NB4 (cell line): ENCODE measurements at places on chromosomes 11 and 22.

- DNase-seq = no peak
These were observed at the start of gene SMIM45 for GRCh38 chr22:41951898-41952474. Gene SMIM45 (plus strand): TSS chr22:41952150.

DNA sequence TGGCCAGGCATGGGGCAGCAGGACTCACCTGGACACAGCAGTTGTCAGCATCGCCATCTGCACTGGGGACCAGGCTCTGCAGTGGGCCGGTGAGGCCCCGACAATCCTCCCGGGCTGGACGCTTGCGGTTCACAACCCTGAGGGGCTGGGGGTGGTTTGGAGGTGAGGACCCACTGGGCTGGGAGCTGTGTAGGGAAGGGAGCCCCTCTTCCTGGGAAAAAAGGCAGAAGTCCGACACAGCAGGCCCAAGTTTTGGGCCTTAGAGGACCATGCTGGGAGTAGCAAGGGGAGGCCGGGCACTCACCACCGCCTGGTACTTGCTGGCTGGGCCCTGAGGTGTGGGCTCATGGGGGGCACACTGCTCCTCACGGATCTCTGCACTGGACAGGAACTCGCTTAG, 39.8 kb upstream of the KCNJ11 start:
- DNase-seq = no peak

DNA sequence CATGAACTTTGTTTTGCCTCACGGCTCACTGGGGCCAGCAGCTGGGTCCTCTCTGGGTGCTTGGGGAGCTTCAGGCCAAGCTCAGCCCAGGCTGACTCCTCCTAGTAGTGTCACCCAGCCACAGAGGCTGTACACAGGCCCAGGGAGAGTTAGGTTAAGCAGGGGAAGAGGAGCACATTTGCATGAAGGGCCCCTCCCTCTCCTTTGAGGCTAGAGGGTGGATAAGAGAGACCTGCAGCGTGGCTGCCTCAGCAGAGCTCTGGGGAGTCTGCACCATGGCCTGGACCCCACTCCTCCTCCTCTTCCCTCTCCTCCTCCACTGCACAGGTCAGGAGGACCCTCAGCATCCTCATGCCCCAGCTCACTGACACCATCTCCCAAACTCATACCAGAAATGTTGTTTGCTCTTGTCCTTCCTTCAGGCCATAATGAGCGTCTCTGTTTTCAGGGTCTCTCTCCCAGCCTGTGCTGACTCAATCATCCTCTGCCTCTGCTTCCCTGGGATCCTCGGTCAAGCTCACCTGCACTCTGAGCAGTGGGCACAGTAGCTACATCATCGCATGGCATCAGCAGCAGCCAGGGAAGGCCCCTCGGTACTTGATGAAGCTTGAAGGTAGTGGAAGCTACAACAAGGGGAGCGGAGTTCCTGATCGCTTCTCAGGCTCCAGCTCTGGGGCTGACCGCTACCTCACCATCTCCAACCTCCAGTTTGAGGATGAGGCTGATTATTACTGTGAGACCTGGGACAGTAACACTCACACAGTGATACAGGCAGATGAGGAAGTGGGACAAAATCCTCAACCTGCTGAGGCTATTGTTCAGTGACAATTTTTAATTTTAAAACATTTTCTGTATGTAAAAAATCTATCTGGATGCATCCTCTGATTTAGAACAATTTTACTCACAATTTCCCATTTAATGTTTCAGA, 82.4 kb upstream of the VPREB1 start:
- no peak for DNase-seq

- DNase-seq = peak; percentile 47
These were observed 607.9 kb upstream of the B3GAT1 start for GRCh38 chr11:135019899-135020298.

- peak; percentile 72 for DNase-seq
These were observed 679 bp upstream of the SSH3 start for GRCh38 chr11:67302571-67303131.

DNA sequence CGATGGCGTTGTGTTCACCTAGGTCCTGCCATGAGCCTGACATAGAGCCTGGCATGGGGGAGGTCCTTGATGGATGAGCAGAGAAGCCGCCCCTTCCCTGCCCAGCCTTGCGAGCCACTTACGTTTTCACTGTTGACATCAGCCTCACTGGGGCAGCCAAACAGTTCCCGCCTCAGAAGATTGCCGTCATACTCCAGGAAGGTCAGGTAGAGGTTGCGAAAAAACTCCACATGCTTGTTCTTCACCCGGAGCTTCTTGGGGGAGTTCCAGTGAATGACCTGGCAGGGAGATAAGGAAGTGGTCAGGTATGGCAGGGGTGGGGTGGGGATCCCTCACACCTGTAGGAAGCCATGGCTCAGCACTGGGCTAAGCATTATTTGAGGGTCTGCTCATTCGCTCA, 279.3 kb upstream of the SYN3 start:
- no peak for DNase-seq

DNA sequence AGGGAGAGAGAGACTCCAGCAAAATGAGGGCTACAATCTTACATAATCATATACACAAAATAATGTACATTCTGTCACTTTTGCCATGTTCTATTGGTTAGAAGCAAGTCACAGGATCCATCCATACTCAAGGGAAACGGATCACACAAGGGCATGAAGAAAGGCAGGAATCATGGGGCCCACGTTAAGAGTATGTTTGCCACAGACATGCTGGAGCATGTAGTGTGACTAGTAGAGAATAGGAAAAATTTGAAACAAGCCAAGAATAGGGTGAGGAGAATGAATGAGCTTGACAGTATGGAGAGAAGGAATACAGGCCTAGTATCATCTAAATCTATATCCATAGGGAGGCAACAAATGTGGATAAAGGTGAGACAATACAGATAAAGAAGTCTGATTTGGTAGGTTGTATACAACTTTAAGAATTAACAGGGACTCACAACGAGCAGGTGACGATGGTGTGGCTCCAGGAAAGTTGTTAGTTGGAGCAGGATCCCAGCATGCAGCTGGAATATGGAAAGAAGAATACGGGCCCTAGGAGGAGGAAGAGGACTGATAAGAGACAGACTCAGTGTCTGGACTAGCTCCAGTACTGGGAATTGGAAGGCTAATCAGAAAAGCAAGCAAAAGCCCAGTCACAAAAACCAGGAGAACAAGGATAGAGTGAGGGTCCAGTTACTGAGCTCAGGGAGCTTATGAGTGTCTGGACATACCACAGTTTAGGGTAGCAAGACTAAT, 301.7 kb upstream of the PITPNB start:
- no peak for DNase-seq

- DNase-seq = peak; percentile 79
These were observed 54.0 kb upstream of the PRDM11 start for GRCh38 chr11:45092404-45092785.

DNA sequence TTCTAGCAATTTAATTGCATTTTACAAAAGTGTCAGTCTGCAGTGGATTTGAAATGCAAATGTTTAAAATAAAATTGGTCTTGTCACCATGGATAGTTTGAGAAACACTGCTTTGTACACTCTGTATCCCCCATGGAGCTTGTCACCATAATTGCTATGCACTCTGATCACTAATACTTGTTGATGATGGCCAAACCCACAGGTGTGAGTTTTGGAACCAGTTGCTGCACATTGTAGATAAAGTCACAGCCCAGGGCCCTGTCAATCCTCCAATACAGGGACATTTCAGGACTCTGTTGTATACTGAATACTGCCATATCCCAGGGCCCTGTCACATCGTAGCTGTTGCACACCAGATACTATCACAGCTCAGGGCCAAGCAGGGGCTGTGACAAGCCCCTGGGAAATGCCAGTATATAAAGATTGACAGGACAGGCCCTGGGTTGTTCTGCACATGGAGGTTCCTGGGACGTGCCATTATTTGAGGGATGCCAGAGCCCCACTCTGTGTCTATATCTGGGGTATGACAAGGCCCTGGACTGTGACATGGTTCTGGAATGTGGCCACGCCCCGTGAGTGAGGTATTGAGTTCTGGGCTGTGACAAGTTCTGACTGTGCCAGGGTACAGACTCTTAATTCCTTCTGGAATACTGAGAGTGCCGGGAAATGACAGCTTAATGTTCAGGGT, 27.9 kb upstream of the SMPD1 start:
- DNase-seq = no peak

GRCh38 chr11:110453684-110454354, 24.1 kb downstream of the FDX1 start:
- DNase-seq = no peak

DNA sequence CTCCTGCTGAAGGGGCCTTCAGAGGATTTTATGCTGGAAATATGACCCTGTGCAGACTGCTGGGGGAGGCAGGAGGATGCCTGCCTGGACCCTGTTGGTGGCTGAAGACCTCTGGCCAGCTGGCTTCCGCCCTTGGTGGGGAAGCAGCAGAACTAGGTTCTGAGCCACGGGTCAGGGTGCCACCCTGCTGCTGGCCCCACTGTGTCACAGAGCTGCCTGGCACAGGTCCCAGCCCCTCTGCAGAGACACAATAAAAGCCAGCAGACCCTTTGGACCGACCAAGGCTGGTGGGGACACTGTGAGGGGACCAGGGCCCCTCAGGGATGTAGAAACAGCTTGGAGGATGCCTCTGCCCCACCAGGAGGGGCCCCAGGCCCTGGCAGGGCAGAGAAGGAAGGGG, 6.9 kb upstream of the SREBF2 start:
- no peak for DNase-seq

GRCh38 chr11:44829838-44830237, 103.1 kb downstream of the TSPAN18 start:
- DNase-seq = peak; percentile 66

- no peak for DNase-seq
These were observed 40.2 kb downstream of the RRP8 start for GRCh38 chr11:6563121-6563619.

- DNase-seq = no peak
These were observed 451.2 kb downstream of the INSC start for GRCh38 chr11:15565880-15566279.

GRCh38 chr11:47403571-47403970, 4.8 kb upstream of the SLC39A13 start:
- DNase-seq = no peak

- DNase-seq = no peak
These were observed 708.1 kb downstream of the BRD1 start for GRCh38 chr22:49119551-49119952.

GRCh38 chr11:69290806-69291205, 3.1 kb upstream of the MYEOV start:
- DNase-seq = no peak

- DNase-seq = peak; percentile 81
These were observed 297.1 kb downstream of the ETS1 start for GRCh38 chr11:128290106-128290840.

DNA sequence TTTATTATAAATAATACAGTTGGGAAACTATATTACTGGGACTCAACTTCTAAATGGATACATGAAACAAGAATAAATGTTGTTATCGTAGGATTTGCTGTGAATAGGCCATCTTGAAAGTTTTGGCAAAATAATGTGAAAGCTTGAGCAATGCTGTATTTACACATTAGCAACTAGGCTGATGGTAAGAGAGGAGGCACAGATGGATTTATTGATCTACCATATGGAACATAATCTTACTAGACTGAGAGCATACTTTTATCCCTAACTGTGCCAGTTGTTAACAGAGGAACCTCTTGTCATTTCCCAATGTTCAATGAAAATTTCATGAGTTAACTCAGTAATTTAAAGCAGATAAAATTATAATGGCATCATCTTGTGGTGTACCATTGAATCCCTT, 22.8 kb downstream of the APIP start:
- DNase-seq = no peak

DNA sequence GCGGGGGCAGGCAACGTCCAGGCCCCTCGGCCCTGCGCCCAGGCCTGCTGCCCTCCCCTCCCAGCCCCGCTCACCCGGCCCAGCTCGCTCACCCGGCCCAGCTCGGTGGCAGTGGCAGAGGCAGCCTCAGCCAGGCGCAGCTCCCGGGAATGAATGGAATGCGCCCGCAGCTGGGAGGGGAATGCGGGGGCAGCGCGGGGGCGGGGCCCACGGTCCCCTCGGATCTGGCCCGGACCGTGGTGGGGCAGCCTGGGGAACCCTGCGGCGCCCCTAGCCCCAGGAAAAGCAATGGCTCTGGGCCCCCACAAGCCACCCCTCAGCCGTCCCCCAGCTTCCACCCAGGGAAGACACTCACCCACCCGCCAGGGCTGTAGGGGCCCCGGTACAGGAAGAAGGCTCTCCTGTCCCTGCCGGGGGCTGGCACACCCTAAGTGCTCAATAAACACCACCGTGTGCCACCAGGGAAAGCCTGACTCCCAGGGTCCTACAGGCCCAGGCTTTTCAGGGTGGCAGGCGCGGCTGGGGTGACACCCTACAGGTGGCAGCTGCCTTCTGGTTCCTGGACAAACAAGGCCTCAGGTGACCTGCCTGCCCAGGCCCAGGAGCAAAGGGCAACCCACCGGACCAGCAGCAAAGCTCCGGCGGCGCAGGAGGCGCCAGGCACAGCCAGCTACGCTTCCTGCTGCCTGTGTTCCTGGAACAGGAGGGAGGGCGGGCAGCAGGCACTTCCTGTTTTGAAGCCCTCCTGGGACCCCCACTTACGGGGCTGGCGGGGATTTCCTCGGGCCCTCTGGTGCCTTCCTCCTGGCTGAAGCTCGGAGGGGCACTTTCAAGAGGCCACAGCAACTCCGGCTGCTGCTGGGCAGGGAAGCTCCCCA, 13.8 kb downstream of the PLXNB2 start:
- DNase-seq = peak; percentile 59

DNA sequence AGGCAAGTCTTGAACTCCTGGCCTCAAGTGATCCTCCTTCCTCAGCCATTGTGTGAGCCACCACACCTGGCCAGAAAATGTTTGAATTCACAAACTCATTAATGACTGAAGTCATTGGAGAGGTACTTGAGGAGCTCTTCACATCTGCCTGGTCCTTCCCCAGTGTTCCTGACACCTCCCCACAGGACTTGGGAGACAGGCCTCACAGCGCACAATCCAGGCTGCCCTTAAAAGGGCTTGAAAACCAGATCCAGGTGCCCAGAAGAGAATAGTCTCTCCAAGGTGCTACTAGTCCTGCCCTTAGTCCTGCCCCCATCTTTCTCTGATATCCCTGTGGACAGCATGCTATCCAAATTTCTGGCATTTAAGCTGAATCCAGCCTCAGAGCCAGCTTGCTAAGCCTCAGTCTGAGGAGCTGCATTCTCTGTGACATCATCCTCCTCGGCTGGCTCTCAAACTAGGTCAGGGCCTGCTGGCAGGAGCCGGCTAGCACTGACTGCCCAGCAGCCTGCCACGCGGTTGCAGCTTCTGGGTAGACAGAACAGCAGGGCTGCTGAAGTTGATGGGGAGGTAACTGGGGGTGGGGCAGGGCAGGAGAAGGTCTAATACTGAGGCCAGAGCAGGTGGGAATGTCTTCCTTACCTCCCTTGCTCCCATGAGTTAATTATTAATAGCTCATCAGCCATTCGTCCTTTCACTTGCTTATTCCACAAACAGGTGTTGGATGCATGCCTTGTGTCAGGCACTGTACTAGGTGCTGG, 35.3 kb upstream of the NECTIN1 start:
- no peak for DNase-seq

GRCh38 chr11:1566381-1567051, 5.6 kb downstream of the DUSP8 start:
- DNase-seq = no peak

- no peak for DNase-seq
These were observed 6.8 kb downstream of the MPST start for GRCh38 chr22:37026325-37026724.

- no peak for DNase-seq
These were observed 87.8 kb upstream of the DRD2 start for GRCh38 chr11:113562981-113563461.
